ENCODE measurements at places on chromosomes 5 and 9.
A peak's percentile ranks its signal among the peaks of the same experiment; 100 is the strongest.

- no peak for DNase-seq
These were observed 365.6 kb downstream of the MAN2A1 start for GRCh38 chr5:110055302-110055701.

- no peak for DNase-seq
These were observed at the start of gene SLC27A6 for GRCh38 chr5:128965011-128965637. Gene SLC27A6, plus strand, starts transcription at chr5:128965488. Its CDS starts 650 bp downstream, at chr5:128966138.

- DNase-seq: no peak
These were observed 15.5 kb downstream of the GNA14 start for GRCh38 chr9:77632652-77633051.

DNA sequence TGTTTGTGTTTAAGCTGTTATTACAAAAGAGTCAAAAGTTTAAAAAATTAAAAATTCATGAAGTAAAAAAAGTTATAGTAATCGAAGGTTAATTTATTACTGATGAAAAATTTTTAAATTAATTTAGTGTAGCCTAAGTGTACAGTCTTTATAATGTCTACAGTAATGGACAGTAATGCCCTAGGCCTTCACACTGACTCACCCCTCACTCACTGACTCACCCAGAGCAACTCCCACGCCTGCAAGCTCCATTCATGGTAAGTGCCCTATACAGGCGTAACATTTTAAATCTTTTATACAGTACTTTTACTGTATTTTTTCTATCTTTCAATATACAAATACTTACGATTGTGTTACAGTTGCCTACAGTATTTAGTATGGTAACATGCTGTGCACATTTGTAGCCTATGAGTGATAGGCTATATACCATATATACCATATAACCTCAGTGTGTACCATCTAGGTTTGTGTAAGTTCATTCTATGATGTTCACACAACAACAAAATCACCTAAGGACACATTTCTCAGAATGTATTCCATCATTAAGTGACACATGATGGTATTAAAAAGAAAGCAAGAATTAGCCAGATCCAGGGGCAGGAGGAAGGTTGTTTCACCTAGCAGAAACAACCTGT lies 40.1 kb downstream of the DCAF10 start:
- peak; percentile 41 for DNase-seq

DNA sequence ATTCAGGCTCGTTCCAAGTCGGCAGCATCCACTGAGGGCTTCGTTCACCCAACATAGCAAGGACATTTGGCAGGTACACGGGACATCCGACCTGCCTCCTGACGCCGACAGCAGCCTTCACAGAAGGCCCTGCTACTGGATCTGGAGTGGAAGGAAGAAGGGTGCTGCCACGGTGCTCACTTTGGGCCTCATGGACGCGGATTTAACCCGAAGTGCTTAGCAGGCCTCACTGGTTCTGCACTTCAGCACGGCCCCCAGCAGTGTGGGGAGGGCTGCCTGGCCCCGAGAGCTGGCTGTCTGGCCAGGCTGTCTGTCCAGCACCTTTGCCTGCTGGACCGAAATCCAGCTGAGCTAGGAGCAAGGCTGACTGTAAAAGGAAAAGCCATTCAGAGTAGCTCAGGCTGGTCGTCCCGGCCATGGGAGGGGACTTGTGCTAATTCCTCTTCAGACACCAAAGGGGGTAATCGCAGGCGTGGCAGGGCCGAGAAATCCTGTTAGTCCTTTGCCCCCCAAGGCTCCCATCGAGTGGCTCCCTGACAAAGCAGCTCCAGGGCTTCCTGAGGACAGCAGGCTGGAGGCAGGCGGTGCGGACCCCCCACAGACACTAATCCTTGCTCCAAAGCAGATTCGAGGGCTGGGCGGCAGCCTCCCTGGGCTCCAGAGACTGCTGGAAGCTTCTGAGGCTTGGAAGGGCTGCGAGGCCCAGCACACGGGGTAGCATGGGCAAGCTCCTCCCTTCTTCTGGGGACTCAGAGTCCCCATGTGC lies 11.1 kb upstream of the RXRA start:
- DNase-seq: no peak

DNA sequence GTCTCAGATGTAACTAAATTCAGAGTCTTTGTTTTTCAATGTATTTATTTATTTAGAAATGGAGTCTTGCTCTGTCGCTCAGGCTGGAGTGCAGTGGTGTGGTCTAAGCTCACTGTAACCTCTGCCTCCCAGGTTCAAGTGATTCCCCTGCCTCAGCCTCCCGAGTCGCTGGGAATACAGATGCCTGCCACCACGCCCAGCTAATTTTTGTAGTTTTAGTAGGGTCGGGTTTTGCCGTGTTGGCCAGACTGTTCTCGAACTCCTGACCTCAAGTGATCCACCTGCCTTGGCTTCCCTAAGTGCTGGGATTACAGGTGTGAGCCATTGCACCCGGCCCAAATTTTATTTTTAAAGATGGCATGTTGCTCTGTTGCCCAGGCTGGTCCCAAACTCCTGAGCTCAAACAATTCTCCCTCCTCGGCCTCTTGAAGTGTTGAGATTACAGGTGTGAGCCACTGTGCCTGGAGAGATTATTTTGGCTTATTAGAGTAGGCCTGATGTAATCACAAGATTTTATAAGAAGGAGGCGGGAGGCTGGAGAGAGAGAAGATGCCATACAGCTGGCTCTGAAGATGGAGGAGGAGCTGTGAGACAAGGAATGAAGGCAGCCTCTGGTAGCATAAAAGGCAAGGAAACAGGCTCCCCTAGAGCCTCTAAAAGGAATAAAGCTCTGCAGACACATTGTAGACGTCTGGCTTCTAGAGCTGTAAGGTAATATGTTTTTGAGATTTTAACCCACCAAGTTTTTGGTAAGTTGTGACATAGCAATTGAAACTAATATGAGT lies 12.9 kb upstream of the KLF9 start:
- no peak for DNase-seq
